ENCODE measurements at places on chromosomes 16 and 17.

DNA sequence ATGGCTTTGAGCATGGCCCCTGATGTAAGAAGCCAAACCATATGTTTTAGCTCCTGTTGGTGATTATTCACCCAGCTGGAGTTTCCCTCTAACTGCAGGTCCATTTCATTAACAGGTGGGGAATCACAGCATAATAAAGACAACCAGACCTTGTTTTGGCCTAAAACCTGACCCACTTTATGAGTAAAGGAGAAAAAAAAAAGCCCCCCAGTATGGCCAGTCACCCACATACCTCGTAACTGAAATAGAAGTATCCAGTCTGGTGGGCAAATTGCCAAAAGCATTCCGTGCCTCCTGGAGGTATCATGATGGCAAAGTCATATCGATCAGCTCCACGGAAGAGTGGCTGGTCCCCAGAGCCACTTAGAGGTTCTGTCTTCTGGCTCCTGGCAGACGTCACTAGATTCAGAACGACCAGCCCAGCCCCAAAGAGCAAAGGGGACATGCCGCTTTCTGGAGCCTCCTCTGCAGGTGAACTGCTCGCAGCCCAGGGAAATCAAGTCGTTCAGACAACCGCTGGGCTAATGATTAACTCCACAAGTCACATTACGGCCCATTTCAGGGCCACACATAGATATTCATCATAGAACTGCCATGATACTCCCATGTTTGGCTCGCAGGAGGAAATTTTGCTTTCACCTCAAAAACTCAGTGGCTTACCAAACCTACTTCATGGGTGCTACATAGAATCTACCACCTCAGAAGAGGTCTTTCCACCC is at the start of gene TMED6:
TSS of gene TMED6 (minus strand) at position 478 of the 719 bp plus-strand sequence. CDS start at position 445, 33 bp downstream.
- DNase-seq: peak; percentile 9

DNA sequence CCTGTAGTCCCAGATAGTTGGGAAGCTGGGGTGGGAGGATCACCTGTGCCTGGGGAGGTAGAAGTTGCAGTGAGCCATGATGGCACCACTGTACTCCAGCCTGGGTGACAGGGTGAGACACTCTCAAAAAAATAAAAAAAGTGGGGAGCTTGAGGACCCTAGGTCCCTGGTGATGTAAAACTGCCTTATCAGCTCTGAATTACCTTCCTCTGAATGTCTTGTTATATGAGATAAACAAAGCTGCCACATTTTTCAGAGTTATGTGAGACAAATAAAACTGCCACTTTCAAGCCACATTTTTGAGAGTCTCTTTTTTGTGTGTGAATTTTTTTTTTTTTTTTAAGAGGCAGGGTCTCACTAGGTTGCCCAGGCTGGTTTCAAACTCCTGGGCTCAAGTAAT is 32.0 kb upstream of the B4GALNT2 start:
- no peak for DNase-seq

- no peak for DNase-seq
Observed at GRCh38 chr17:54754560-54754959, 146.1 kb upstream of the TOM1L1 start.

GRCh38 chr17:44022246-44022645 is 7.5 kb upstream of the TMEM101 start:
- no peak for DNase-seq

DNA sequence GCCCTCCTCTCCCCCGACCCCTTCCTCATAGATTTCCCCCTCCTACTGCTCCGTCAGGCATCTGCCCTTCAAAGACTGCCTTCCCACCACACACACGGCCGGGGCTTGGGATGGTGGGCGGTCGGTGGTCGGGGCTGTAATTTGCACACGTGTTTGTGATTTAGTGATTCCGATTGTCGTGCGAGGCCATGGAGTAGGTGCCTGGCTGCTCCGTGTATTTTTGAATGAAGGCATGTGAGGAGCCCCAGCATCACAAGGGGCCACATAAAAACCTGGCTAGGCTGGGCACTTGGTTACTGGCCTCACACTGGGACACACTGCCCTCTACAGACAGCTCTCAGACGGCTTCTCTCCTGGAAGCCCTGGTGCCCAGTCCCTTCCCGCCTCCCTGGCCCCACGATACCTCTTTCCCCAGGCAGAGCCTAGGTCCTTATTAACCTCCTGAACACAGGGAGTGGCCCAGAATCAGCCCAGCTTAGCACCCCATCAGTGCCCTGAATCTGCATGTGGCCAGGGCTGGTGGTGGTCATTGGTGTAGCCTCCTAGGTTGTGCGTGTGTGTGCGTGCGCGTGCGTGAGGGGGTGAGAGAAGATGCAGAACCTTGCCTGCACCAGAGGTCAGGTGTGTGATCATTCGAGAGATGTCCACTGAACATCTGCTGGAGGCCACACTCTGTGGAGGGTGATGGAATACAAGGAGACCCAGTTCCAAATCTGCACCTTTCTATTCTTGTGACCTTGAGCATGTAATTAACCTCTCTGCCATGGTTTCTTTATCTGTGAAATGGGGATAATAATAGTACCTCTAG is 1.3 kb upstream of the SOCS1 start:
- no peak for DNase-seq

DNA sequence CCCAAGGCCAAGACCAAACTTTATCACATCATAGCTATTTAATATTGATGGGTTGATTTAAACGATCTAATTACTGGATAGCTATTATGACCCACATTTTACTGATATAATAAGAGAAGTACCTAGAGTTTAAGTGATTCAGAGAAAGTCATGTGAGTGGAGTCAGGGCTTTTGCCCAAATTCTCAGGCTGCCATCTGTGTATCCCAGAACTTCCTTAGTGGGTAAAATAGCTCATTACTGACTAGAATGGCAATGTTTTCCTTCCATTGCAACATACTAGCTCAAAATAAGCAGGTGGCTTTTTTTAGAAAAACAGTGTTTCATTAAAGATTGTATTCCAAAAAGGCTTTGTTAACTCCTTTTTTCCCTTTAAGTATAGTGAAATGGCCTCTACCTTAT is 113.9 kb upstream of the MAF start:
- no peak for DNase-seq

GRCh38 chr16:51545951-51546350 is 394.9 kb upstream of the SALL1 start:
- DNase-seq: no peak

- no peak for DNase-seq
Observed at GRCh38 chr17:47987240-47987835, 16.4 kb downstream of the CDK5RAP3 start.

- DNase-seq: no peak
Observed at GRCh38 chr17:66970797-66971196, 6.3 kb downstream of the CACNG4 start.

DNA sequence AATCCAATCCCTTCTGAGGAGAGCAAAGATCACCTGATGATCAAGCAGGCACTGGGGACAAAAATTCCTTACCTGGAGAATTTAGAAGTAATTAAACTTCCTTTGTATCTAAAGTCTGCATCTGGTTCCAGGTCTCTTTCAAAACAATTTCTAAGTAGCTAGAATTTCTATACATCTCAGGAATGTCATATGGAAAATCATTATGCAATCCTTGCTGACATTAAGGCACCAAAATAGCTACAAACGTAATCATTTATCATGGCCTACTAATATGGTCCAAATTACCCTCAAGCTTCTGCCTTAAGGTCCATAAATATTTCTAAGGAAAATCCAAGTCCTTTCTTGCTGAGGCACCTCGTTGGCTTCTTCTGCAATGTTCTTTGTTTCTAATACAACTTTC is 32.9 kb upstream of the YPEL2 start:
- no peak for DNase-seq

- no peak for DNase-seq
Observed at GRCh38 chr17:50029185-50029584, 26.7 kb upstream of the ITGA3 start.

- DNase-seq: no peak
Observed at GRCh38 chr17:2086306-2086705, 31.4 kb downstream of the HIC1 start.

DNA sequence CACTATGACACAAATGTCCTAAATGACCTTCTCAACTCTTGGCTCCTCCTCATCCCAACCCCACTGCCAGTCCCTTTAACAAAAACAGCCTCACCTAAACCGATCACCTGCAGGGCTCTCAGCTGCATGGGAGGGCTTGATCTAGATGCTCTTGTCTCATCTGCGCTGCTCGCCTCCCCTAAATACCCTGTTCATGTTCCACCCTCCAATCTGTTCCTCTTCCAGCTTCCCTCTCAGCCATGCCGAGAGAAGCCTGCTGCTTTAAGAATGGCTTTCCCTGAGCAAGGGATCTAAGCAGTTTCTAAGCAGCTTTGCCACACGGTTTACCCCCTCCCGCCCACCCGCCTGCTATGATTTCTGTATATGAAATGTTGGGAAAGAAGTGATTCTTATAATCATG is 23.7 kb downstream of the PIPOX start:
- no peak for DNase-seq

GRCh38 chr17:37607637-37608331 is 1.4 kb downstream of the SYNRG start:
- DNase-seq: peak; percentile 11

GRCh38 chr16:79607587-79607986 is 7.0 kb upstream of the MAF start:
- no peak for DNase-seq

GRCh38 chr17:41455236-41455635 is 11.9 kb downstream of the KRT32 start:
- DNase-seq: no peak

DNA sequence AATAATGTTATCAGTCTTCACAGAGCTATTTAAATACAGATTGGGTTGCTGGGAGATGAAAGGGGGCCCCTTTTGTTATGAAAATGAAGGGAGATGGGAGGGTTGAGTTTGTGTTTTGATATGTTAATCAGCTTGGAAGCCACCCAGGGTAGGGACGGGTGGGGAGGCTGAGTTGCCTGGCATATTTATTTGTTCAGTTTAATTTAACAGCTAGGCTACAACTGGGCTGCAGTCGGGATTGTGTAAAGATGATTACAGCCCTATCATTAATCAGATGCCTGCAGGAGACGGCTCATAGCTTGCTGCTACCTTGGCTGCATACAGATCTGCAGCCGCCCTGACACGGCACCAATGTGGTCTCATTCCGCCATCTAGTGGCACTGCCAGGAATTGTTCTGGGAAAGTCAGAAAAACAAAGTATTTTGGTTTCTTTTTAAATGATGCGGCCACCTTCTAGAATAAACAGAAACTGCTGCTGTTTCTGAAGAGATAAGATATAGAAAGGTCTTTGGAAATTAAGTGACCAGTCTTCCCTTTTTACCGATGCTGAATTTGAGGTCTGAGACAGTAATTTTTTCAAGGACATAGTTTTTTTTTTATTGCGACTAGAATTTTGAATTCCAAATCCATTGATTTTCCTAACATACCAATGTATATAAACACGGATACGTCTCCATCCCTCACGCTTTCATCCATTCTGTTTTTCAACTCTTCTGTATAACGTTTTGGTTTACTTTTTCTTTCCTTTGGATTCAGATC is 458.0 kb upstream of the ASIC2 start:
- peak; percentile 56 for DNase-seq

GRCh38 chr17:77441130-77441920 is 300.6 kb downstream of the SEC14L1 start:
- DNase-seq: no peak

DNA sequence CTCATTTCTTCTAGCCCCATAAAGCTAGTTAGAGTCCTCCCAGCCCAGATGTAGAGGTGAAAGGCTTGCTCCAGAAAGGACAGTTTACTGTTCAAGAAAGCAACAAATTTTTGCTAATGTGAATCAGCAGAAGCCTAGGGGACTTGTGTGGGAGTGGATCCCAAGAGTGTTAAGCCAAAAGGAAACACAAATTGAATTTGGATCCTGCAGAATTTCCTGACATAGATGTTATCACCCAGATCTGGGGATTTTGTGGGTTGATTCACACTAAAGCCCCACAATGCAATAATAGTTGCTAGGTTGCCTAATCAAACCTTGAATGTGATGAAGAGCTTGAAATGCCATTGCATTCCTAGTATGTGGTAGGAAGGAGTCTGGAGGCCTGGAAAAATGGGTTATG is 135.2 kb upstream of the HS3ST3A1 start:
- DNase-seq: no peak

DNA sequence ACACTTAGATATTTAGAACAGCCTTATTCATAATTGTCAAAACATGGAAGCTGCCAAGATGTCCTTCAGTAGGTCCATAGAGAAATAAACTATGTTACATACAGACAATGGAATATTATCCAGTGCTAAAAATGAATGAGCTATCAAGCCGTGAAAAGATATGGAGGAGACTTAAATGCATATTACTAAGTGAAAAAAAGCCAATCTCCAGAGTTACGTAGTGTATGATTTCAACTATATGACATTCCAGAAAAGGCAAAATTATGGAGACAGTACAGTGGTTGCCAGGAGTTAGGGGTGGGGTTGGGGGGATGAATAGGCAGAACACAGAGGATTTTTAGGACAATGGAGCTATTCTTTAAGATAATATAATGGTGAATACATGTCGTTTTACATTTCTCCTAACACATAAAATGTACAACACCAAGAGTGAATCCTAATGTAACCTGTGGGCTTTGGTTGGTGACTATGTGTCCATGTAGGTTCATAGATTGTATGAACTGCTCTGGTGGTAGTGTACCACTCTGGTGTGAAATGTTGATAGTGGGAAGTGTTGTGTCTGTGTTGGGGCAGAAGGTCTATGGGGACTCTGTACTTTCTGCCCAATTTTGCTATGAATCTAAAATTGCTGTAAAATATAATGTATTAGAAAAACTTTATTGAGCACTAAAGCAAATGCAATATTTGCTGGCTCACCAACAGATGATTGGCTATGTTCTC is 122.6 kb downstream of the USP22 start:
- DNase-seq: no peak

DNA sequence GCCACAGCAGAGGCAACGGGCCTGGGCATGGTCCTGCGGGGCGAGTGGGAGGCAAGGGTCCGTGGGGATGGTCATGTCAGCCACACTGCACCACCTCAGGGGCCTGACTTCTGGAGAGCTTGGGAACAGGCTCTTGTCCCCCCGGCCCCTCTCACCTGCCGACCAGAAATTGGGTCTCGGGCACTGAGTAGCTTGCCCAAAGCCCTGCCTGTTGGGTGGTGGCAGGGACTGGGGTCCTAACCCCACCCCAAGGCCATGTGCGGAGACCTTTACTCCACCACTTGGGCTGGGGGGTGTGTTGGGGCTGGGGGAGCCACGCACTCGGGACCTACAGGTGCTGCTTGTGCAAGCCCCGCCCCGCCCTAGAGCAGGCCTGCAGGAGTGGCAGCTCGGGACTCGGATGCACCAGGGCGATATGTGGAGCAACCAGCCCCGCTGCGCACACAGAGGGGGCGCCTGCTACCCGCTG is 24.2 kb upstream of the CHMP6 start:
- DNase-seq: no peak

DNA sequence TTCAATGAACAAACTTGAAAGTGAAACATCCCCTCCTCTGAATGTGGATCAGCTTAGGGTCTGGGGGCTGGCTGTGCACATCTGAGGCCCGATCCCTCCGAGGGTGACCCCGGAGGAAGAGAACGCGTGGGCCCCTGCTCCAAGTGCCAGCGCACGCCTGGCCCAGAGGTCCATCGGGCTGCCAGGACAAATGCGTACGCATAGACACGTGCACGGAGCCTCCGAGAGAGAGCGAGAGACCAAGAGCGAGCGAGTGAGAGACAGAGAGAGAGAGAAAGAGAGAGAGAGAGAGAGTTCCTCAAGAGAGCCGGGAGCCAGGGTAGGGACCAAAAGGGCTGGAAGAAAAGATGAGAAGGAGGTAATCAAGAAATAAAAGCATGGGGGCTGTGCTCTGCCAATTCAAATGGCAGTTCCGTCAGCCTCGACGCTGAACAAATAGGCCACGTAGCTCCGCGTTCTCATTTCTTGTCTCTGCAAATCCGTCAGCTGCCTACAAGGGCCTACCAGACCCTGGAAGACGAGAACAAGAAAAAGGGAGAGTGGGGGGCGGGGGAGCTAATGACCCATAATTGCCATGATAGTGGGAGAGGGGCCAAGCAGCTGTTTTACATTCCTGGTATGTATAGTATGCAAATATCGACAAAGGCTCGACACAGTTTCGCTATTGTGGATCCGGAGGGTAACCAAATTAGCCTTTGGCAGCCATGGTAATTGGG is 435.3 kb upstream of the ZFHX3 start:
- DNase-seq: no peak
